ENCODE measurements at places on chromosomes 5 and 9.

- DNase-seq = no peak
Observed at GRCh38 chr5:61563401-61563800, 231.3 kb downstream of the ZSWIM6 start.

DNA sequence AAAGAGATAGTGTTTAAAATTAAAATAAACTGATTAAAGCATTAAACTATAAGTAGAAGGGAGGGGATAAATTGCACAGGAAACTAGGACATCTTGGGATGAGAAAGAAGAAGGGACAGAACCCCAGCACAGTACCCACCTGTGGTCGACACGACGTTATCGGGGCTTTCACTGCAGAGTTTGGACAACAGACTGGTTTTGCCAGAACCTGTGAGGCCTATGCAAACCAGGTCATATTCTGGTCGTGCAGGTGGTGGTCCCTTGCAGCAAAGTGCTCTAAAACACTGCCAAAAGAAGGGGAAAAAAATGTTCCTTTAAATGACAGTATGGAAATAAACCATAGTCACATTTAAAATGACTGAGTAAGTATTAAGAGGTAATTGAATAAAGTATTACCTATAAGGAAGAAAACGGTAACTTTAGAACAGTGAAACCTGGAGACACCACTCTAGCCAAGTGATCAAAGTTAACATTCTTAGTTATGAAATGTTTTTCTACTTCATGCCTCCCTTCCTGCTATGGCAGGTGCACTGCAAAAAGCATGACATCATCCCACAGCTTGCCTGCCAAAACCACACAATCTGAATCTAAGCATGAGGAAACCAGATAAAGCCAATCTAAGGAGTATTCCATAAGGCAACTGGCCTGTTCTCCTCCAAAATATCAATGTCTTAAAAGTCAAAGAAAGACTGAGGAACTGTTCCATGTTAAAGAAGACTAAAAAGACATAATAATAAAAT is 138.6 kb downstream of the ARL15 start:
- no peak for DNase-seq

- no peak for DNase-seq
Observed at GRCh38 chr9:306907-307306, 92.2 kb downstream of the DOCK8 start.

GRCh38 chr5:77418162-77418561 is 74.0 kb downstream of the WDR41 start:
- no peak for DNase-seq

GRCh38 chr5:23528677-23529076 is 21.3 kb downstream of the PRDM9 start:
- no peak for DNase-seq

DNA sequence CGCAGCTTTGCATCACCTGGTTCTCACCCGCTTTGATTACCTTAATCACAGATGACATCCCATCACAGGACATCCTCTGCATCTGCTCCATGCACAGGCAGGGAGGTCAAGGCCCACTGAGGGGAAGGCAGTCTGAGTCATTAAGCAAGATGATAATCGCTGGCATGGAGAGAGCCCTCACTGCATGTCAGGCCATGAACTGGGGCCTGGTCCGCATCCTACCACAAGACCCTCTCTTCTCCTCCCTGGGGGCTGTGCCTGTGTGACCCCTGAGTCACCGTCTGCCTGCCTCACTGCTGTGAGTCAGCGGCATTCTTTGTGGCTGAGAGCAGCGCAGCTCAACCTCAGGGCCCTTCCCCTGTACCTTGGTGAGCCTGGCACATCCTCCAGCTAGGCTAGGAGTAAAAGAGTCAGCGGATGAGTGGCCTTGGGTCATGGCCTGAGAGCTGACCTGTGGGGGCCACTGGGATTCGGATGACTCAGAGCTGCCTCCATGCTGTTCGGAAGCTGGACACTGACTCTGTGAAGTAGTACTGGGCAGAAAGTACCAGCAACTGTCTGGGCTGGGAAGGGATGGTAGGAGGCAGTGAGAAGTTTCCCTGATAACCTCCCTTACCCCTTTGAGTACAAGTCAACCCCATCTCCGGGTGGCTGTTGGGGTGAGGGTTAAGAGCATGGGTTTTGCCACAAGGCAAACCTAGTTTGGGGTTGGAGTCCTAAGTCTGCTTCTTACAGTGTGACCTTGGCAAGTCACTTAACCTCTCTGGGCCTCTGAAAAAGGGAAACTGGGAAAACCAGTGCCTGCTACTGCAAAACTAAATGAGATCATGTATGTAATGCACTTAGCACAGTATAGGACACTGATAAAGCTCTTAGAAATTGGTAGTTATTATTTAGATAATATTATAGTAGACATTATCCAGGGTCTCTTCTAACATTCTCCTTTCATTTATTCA is 14.6 kb upstream of the ARSI start:
- DNase-seq = no peak

- no peak for DNase-seq
Observed at GRCh38 chr5:100667161-100667630, 132.0 kb downstream of the FAM174A start.

- DNase-seq = no peak
Observed at GRCh38 chr9:100020121-100020795, 78.5 kb downstream of the ERP44 start.

- DNase-seq = no peak
Observed at GRCh38 chr5:159911349-159911748, 4.9 kb upstream of the ADRA1B start.

- no peak for DNase-seq
Observed at GRCh38 chr5:68950930-68951329, 142.9 kb upstream of the SLC30A5 start.

DNA sequence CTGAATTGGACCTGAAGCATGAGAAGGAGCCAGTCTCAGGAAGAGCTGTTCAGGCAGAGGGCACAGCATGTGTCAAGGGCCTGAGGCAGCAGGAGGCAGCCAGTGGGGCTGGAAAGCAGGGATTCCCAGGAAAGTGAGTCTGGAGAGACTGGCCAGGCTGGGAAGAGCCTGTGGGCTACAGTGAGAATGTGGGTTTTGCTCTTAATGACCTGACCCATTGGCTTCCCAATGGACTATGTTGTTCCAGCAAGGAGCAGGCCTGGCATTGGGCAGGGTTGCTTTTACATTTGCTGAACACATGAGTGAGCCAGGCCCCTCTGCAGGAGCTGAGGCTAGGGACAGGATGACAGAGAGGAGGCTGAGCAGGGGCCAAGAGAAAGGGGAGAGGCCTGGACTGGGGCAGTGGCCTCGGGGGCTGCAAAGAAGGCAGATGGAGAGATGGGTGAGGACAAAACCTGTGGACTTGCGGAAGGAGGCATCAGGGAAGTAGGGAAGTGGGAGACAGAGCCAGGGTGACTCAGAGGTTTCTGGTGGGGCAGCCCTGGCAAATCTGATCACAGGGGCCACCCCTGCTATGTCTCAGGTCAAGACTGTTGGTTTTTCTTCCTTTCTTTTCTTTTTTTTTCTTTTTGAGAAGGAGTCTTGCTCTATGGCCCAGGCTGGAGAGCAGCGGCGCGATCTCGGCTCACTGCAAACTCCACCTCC is 65.9 kb upstream of the NEK6 start:
- no peak for DNase-seq

- no peak for DNase-seq
Observed at GRCh38 chr9:105127863-105128220, 116.6 kb upstream of the SLC44A1 start.

DNA sequence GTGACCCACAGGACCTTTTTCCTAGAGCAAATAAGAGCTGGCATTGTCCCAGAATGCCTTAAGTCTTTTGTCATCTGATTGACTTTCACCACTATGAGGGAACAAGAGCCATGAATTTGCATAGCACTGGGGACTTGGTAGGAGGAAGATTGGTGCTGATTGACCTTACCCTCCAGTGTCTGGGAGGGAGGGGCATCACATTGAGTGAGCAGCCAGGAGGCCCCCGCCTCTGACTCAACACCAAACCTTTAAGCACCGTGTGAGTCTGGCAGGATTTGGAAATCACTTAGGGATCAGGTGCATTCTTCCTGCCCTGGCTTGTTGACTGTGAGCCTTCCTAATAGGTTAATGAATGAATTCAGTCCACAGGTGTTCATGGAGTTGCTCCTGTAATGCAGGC is 40.7 kb downstream of the WNK2 start:
- no peak for DNase-seq

- no peak for DNase-seq
Observed at GRCh38 chr9:125513668-125514413, 193.2 kb downstream of the MAPKAP1 start.

DNA sequence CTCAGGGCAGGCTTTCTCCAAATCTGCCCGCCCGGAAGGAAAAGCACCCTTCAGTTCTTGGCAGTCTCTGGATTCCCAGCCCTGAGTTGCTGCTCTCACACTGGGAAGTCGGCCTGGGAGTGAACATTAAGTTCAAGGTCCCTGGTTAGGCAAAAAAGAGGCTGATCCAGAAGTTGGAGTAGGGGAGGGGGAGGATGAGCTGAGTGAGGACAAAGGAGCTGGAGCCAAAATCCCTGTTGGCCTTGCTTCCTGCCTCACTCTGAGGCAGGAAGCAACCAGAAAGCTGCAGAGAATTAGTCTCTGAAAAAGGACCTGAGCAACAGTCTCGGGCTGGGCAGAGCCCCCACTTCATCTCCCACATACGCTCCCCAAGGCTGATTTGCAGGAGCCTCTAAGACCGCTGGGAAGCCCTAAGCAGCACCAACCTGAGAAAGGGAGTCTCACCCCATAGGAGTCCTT is 15.0 kb upstream of the RPS14 start:
- DNase-seq = no peak

DNA sequence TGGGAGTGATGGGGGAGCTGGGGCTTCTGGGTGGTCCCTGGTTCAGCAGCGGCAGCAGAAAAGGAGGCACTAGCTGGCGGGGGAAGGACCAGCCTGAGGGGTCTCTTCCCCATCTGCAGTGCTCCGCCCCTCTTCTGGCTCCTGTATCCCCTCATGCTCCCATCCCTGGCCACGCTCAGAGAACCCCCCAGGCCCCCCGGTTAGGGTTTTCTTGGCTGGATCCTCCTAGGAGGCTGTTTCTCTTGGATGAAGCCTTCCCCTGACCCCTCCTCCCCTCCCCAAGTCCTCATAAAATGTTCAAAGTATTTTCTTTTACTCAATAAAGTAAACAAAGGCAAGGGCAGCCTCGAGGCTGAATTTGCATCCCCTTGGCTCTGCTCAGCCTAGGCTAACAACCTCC is 60.8 kb downstream of the FGF18 start:
- DNase-seq = no peak

DNA sequence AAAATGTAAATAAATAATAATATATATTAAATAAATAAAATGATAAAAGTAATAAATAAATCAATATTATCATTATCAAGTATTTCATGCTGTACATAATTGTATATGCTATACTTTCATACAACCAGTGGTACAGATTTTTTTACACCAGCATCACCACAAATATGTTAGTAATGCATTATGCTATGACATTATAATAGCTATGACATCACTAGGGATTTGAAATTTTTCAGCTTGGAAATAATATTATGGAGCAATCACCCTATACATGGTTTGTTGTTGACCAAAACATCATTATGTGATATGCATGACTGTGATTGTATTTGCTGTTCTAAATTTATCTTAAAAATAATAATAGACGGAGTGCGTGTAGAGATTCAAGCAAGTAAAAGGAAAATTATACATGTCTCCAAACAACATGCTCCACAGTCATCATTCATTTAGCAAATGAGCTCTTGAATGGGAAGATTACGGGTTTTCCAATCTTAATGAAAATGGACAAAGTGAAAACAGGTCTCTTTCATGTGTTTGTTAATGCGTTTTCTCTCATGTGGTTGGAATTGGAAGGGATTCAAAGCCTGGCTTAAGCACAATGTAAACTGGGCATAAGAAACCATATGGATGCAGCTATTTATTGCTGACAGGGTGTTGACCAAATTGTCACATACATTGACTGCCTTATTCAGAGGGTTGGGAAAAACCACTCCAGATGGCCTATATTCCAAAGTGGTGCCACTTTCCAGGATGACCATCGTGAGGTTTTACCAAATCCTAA is 643.0 kb upstream of the RGMB start:
- DNase-seq = no peak

DNA sequence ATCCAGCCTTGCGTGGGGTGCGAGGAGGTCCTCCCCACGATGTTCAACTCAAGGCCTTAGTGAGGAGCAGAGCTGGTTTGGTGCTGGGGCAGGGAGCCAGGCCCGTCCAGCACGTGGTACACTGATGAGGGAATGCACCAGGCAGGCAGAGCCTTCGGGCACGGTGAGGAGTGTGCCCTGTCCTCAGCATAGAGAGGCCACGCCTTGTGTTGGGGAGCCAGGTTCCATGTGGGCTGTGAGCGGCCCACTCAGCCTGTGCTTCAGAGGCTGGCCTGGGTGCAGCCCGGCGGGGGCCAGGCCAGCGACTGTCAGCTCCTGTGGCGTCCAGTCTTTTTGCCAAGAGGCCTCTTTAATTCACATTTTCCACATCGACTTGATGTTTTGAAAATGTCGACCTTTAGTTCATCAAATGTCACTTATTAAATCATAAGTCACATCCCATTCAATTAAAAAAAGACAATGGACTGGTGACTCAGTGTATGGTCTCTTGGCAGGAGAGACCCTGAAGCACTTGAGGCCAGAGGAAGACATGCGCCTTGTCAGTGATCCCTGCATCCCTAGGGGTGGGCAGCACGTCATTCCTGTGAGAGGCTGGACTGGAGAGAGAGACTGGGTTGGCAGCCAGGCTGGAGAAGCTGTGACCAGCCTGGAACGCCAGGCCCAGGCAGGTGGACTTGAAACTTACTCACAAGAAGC is 21.7 kb downstream of the ERGIC1 start:
- DNase-seq = no peak

Data from dorsolateral prefrontal cortex (tissue), 122 donors.